Glutamatergic neuron (in vitro differentiated cells): ENCODE measurements at places on chromosomes 6 and 20.

DNA sequence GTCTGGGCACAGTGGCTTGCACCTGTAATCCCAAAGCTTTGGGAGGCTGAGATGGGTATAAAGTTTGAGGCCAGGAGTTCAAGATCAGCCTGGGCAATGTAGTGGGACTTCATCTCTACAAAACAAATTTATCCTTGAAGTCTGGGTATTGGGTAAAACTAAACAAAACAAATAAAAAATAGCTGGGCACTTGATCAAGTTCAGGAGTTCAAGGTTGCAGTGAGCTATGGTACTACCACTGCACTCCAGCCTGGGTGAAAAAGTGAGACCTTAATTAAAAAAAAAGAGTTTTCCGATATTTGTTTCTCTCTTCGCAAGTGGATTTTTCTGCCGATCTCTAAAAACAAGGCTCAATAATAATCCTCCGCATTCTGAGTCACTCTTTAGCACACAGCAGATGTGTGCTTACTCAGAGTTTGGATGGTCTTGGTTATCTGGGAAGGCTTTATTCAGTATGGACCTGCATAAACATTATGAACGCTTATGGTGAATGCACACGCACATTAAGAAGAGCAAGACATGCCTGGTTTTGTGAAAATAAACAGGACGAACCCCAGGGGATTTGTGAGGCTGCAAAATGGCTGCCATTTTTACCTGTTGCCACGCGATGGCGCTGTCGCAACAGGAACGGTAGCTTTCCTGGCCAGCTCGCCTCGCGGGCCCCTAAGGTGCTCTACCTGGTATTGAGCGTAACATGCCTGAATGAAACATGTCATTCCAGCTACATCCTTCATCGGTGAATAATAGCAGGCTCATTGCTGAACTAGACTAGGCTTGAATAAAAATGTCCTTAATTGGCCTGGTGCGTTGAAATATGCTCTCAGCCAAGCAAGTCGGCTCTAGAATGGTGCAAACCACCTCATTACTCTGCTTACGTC, 6.0 kb downstream of the OPN5 start:
- DNase-seq: peak; percentile 76

- peak; percentile 47 for DNase-seq
Measured at GRCh38 chr6:37741757-37742400, 44.2 kb upstream of the MDGA1 start.

GRCh38 chr20:3203315-3204123, 963 bp downstream of the DDRGK1 start:
- DNase-seq: peak; percentile 28

- DNase-seq: no peak
Measured at GRCh38 chr20:37262505-37262904, 891 bp upstream of the GHRH start.
